ENCODE measurements at places on chromosomes 13 and 19.

DNA sequence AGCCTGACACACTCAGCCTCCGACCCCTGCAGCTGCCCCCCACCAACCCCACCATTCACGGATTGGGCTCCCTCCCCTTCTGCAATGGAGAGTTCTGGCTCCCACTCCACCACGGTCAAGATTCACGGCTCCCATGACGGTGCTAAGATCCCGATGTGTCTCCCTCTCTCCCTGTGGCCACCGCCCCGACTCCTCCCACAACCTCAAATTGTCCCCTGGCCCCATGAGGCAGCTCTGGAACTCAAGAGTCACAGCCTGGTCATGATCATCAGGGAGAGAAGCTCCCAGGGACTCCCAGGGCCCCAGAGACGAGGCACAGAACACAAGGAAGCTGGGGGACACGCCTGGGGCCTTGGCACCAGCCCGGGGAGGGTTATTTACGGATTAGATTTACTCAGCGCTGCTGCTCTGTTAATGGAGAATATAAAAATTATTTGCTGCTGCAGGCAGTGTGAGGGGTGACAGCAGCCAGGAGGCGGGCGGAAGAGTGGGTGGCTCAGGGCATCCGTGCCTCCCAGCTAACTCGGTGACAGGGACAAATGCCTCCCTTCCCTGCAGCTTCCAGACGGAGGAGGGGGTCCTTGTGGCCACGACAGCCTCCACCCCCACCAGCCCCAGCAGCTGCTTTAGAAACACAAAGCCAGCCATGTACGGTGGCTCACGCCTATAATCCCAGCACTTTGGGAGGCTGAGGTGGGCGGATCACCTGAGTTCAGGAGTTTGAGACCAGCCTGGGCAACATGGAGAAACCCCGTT lies 184.2 kb downstream of the PTPRS start:
- no peak for DNase-seq

DNA sequence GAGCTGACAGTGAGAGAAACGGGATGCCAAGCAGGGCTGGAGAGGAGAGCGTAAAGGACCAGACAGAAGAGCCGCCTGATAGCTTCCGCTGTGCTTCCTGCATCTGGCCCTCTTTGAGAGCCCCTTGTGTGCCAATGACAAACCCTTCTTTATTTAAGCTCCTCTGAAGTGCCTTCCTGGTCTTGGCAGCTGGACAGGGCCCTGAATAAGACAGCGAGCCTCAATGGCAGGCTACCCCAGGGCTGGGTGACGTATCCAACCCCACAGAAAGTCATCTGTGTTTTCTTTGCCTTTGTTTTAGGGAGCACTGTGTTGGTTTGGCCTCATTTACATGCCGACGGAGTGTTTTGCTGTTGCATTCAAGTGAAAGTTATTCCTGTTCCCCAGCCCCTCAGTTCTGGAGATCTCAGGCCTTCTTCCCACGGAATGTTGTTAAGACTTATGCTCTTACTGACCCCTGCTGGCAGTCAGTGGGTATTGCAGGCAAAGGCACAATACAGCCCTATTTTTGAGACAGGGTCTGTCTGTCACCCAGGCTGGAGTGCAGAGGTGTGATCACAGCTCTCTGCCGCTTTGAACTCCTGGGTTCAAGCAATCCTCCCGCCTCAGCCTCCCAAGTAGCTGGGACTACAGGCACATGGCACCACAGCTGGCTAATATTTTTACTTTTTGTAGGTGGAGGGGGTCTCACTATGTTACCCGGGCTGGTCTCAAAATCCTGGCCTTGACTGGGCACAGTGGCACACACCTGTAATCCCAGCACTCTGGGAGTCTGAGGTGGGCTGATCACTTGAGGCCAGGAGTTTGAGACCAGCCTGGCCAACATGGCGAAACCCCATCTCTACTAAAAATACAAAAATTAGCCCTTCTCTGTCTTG lies 16.8 kb downstream of the CCL25 start:
- DNase-seq = no peak

DNA sequence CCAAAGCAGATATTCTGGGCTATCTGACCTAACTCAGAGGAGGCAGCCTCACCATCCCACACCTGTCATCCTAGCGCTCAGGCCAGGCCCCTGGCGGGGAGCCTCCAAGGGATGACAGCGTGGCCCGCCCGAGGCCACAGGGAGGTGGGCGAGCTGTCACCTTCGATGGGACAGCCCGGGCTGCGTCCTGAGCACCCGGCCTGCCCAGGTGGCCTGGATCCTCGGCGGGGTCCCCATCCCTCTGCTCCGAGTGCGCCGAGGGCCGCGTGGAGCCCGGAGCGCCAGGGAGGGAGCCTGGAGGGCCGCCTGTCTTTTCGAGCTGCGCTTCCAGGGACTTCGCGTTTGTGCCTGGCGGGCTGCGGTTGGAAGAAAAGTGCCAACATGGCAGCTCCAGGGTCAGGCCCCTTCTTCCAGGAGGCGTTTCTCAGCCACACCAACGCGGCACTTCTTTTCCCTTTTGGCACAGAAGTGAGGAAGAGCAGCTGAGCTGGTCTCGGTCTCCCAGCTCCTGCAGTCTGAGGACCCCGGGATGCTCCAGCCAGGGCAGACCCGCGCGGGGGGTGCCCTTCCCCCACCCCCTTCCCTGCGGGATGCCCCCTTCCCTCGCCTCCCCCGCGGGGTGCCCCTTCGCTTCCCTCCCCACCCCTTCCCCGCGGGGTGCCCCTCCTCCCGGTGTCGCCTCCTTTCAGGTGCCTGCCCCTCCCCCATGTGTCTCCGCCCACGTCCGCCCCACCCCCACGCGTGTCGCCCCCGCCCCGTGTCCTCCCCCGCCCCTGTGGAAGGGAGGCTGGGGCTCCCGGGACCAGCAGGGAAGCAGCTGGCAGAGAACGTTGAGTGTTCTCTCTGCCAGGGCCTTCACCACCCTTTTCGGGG lies 42.3 kb downstream of the GJA3 start:
- no peak for DNase-seq

DNA sequence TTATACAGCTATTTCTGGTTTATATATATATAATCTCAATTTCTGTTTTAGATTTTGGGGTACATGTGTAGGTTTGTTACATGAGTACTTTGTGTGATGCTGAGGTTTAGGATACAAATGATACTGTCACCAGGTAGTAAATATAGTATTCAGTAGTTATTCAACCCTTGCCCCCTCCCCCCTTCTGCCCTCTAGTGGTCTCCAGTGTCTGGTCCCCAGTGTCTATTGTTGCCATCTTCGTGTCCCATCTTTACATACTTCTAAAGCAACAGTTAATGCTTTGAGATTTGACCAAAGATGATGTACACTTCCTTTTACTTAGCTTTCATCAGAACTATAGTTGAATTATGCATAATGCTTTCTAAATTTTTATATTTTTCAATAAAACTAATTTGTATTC lies 1623.4 kb upstream of the PRR20A start:
- DNase-seq = no peak

DNA sequence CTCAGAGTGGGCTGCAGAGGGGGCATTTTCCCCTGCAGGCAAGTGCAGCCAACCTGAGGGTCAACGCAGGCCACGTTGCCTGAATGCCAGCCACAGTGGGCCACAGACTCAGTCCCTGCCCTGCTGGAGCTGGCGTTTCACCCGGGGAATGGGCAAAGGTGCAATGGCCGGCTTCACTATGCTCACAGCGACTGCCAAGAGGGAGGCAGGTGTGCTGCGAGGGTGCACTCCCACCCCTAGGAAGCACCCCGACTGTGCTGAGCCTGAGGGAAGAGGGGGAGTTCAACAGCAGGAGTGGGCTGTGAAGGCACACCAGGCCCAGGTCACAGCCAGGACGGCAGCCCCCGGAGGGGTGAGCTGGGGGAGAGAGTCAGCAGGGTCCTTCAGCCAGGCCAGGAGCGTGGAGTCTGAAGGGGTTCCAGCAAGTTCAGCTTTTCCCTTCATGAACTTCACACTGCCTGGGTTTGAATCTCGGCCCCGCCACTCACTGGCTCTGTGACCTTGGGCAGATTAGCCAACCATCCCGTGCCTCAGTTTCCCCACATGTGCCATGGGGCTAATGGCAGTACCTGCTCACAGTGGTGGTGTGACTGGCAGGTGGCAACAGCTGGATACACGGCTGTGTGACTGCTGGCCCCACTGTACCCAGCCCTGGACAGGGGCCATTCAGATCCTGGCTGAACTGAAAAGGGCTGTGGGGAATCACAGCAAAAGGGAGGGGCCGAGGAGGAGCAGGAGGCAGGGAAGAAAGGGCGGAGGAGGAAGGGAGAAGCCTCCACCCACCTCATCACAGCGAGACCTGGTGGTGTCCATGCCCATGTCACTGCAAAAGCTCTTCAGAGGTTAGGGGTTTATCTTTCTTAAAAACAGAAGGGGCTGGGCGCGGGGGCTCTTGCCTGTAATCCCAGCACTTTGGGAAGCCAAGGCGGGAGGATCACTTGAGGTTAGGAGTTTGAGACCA lies 7.6 kb downstream of the TRAPPC6A start:
- no peak for DNase-seq

GRCh38 chr13:98557937-98558792 lies 18.7 kb downstream of the STK24 start:
- DNase-seq = no peak

DNA sequence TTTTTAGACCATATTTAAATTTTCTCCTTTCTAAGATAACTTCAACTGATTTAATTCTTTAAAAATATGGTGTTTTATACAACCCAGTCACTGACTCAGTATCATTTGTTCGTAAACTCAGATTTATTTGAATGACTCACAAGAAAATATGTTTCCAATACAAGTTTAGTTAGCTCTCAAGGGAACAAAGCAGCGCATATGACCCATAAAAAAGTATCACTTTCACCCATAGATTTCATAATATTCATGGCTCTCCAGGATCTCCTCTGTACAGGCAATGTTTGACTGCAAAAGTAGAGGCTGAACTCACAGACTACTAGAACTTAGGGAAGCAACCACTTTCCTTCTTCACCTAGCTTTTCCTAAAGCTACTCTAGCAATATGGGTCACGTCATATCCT lies 405.6 kb upstream of the PCDH9 start:
- no peak for DNase-seq

GRCh38 chr19:41323023-41323422 lies 13.1 kb downstream of the CCDC97 start:
- no peak for DNase-seq
